SHP77 (cell line): ENCODE measurements at places on chromosomes 4 and X.

DNA sequence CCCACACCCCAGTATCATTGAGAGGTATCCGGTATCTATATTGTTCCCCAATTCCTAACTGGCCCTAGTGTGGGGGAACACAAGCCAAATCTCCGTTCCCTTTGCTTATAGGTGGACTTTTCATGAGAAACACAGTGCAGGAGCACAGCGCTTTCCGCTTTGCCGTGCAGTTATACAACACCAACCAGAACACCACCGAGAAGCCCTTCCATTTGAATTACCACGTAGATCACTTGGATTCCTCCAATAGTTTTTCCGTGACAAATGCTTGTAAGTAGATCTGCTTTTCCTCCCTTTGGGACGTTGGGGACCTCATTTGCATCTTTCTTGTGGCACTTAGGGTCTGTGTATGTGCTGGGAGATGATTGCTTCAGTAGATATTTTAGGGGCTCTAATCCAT, 1.6 kb downstream of the GRIA3 start:
- no peak for DNase-seq

- no peak for DNase-seq
Observed at GRCh38 chrX:119685225-119686066, 7.5 kb downstream of the SEPTIN6 start.

DNA sequence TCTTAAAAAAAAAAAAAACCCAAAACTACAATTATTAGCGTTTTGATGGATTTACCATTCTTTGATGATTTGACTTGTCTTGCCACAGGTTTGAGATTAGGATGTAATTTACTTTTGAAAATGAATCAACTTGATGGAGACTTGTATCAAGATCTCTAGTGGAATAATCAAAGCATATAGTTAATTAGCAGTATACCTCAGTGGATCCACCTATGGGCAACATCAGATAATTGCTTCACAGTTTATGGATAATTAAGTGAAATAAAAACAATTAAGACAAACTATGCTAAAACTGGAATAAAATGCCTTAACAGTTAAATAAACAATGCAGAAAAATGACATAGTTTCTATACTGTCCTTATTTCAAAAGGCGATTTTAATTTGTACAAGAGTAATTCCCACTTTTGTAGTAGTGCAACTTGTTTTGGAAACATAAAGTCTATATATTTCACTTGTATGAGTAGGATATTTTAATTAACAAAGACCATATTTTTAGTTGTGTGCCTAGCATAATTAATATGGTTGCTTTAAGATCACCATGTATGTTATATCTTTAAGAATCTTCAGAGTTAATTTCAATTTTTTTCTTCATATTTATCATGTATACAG, 4.2 kb downstream of the CPEB2 start:
- no peak for DNase-seq

DNA sequence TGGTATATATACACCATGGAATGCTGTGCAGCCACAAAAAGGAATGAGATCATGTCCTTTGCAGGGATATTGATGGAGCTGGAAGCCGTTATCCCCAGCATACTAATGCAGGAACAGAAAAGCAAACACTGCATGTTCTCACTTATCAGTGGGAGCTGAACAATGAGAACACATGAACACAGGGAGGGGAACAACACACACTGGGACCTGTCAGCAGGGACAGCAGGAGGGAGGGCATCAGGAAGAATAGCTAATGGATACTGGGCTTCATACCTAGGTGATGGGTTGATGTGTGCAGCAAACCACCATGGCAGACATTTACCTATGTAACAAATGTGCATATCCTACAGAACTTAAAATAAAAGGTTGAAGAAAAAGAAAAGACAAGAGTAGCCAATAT, 81.1 kb upstream of the ADAD1 start:
- no peak for DNase-seq

GRCh38 chr4:56147371-56147770, 198.6 kb downstream of the CEP135 start:
- no peak for DNase-seq

DNA sequence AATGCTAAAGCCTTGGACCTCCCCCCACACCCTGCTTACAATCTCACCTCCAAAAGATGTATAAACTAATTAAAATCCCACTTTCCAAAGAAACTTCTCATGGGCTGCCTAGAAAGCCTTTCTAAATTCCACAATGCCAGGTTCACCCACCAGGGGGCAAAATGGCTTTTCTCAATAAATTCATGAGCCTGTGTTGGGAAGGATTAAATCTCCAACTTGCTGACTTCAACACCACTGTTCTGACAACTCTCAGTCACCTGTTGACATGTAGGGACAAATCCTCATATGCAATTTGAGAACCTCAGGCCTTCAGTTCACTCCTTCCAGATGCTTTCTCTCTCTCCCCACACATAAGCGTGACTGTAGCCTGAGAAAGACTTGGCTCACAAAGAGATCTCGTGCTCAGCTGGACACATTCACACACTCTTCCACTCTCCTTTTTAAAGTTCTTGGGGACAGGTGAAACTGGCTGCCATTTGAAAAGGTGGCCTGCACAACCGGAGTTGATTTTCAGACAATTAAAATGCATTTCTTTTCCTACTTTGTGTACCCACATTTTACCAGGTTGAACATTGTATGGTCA, 88.6 kb upstream of the PRPS2 start:
- peak; percentile 23 for DNase-seq

GRCh38 chr4:38572793-38573192, 91.2 kb upstream of the KLF3 start:
- no peak for DNase-seq

DNA sequence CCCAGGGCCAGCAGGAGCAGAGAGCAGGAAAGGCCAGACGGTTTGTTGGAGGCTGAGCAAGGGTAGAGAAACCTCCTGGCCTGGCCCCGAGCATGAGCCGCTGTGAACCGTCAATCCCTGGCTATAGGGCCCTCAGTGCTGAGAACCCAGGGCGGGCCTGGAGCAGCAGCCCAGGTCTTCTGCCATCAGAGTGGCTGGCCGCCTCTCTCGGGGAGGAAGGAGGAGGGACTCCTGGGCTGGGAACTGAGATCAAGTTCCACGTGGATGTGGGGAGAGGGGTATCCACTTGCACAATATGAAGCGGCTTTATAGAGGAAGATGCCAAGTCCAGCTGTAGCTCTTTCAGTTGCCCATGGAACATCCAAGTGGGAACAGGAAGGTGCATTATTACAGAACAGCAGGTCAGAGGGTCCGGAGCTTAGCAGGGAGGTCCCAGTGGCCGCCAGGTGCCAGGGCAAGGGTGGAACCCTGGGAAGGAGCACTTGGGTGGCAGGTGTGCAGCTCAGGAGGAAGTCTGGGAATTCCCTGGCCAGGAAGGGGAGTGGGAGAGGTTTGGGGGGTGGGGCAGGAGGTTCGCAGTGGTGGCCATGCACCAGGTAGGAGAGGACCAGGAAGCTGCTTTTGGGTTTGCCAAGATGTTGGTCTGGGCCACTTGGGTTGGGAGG, 31.7 kb upstream of the CRMP1 start:
- DNase-seq: no peak

DNA sequence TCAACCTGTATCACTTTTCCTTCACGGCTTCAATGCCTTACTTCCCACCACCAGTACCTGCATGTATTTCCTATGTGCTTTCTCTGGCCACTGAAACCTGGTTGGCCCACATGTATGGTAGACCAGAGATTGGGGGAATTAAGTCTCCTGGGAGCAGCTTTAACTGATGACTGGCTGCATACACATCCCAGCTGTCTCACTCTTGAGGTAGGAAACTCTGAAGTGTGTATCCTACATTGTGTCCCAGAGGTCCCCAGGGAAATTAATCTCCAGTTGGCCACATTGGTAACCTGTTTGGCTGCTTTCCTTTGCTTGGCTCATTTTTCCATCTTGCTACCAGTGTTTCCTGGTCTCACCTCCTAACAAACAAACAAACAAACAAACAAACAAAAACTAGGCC, 124.4 kb downstream of the ZNF827 start:
- no peak for DNase-seq

GRCh38 chr4:61428950-61429349, 228.8 kb downstream of the ADGRL3 start:
- DNase-seq: no peak

DNA sequence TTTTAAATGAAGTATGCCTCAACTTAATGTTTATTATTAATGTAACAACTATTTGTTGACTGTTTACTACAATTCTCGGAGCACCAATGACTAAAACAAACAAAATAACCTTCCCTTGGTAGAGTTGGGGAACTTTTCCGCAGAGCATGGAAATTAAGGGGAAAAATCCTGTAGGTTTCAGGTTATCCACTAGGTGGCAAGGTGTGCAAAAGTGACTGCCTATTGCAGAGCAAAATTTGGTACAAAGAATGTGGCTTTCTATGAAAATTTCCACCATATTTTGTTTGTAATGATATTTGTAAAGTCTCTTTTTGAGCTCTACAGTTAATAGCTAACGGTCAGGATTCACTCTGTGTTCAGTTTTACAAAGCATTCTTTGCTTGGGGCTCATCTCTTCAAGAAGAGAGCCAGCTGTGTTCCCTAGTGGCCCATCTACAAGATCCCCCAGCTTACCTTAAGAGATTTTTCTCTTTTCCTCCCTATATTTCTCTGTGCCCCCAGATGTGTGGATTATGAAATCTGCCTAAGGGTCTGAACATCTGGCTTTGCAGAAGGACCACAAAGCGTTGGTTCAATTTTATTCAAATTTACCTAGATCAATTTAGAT, 61.1 kb downstream of the FBXO8 start:
- DNase-seq: no peak
